ENCODE measurements at places on chromosomes 5 and 9.

DNA sequence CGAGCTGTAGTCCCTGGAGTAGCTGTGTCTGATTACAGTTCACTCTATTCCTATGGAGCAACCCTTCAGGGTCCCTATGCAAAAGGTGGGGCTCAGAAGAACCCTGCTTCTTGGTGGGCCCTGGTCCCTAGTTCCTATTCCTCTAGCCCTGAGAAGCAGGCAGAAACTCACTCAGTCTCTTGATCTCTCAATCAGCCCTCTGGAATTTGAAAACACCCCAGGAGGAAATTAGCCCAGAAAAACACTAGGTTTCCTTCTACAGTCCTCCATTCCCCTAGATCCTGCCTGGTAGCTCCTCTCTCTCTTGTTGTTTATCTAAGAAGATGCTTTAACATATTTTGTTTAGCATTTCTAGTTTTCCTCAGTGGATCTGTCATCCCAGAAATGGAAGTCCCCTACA is 7.6 kb downstream of the RGS3 start:
- DNase-seq = no peak

GRCh38 chr5:157915638-157916037 is 56.7 kb upstream of the CLINT1 start:
- DNase-seq = no peak

DNA sequence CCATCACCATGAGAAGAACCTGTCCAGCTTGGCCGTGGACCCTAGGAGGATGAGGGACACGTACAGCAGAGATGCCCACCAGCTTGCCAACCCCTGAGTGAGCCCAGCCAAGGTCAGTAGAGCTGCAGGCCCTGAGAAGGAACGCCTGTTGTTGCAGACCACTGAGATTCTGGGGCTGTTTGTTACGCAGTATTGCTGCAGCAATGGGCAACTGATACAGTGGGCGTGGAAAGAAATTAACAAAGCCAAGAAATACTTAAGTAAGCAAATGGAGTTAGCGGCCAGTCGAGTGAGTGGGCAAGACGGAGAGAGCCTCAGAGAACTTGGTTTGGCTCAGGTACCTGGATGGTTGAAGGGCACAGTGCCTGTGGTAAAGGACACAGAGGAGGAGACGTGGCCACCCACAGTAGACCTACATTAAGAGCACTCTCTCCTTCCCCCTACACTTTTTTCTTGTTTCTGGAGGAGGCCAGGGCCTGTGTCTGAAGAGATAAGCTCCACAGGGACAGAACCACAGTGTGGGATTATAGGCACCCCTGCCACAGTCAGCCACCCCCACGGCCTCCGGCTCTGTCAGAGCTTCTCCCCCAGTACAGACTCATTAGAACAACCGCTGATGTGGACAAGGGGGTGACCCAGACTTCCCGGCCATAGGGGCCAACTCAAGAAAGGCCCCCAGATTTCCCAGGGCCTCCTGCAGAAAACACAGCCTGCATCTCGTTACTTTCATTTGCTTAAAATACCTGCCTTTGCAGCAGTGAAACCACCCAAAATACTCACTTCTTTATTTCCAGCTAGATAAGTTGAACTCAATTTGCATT is 40.1 kb upstream of the GRHPR start:
- no peak for DNase-seq

GRCh38 chr9:104831681-104832080 is 67.8 kb downstream of the NIPSNAP3B start:
- no peak for DNase-seq

DNA sequence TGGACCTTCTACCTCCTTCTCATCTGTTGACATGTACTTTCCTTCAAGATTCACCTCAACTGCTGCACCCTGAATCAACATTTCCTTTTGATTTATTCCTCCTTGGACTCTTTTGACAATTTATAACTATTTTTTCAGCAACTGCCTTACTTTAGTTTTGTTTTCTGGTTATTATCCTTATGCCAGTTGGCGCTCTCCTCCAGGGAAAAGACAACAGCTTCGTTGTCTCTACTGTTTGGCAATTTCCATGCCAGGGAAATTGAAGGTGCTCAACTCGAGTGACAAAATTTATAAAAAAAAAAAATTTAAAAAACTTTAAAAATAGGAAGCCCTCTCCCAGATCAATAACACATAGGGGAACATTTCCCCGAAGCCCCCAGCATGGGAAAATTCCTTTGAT is 549.2 kb upstream of the DMAC1 start:
- no peak for DNase-seq

GRCh38 chr5:55241746-55242145 is 8.3 kb upstream of the CCNO start:
- no peak for DNase-seq

- no peak for DNase-seq
Observed at GRCh38 chr9:30661925-30662324, 1722.5 kb upstream of the ACO1 start.

GRCh38 chr9:86488794-86489193 is 134.6 kb upstream of the TUT7 start:
- no peak for DNase-seq

- no peak for DNase-seq
Observed at GRCh38 chr9:89748831-89749499, 144.2 kb downstream of the GADD45G start.

DNA sequence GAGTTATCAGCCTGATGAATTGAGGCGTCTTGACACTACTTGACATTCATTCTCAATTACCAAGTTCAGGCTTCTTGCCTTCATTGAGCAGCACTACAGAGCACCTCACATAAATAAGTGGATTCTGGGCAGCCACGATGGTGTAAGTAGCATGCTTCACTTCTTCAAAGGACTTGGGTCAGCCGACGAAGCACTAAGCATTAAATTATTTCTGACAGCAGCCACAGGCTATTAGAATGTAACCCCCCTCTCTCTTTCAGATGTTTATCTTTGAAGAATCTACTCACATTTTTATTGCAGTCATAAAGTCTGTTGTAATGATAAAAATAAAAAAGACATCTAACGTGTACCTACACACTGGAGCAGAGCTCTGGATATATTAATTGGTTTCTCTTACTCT is 45.9 kb upstream of the VPS13A start:
- no peak for DNase-seq

- DNase-seq = no peak
Observed at GRCh38 chr5:39092581-39093351, 18.6 kb upstream of the RICTOR start.

DNA sequence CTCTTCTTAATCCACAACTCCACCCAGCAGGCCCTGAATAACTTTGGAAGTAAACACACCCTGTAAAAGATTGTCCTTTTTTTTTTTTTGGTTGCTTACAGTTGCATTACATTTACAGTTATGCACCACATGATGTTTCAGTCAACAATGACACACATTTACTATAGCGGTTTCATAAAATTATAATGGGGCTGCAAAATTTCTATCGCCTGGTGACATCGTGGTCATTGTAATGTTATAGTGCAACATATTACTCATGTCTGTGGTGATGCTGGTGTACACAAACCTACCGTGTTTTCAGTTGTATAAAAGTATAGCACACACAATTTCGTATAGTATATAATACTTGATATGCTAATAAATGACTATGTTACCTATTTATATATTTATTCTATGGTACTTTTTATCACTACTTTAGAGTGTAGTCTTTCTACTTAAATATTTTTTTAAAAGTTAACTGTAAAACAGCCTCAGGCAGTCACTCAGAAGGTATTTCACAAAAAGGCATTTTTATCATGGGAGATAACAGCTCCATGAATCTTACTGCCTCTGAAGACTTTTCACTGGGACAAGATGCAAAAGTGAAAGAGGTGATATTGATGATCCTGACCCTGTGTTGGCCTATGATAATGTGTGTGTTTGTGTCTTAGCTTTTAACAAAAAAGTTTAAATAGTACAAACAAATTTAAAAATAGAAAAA is 695.4 kb upstream of the CDH18 start:
- no peak for DNase-seq

- no peak for DNase-seq
Observed at GRCh38 chr5:66824476-66824875, 228.3 kb downstream of the MAST4 start.

DNA sequence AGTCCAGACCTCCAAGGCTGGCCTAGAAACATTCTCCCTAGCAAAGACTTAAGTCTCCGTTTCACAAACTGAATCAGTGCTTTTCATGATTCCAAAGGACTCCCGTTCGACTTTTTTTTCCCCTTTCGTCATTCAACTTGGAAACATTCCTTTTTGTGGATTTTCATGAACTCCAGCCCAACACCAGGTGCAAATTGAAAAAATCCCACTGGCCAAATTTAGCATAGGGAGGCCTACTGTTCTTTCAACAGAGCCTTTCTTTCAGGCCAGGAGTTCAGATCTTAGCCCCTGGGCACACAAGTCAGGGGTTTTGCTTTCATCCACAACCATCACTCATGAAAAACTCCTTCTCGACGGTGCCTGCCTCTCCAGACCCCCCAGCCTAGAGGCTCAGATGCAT is 285.3 kb downstream of the PIK3R1 start:
- no peak for DNase-seq

DNA sequence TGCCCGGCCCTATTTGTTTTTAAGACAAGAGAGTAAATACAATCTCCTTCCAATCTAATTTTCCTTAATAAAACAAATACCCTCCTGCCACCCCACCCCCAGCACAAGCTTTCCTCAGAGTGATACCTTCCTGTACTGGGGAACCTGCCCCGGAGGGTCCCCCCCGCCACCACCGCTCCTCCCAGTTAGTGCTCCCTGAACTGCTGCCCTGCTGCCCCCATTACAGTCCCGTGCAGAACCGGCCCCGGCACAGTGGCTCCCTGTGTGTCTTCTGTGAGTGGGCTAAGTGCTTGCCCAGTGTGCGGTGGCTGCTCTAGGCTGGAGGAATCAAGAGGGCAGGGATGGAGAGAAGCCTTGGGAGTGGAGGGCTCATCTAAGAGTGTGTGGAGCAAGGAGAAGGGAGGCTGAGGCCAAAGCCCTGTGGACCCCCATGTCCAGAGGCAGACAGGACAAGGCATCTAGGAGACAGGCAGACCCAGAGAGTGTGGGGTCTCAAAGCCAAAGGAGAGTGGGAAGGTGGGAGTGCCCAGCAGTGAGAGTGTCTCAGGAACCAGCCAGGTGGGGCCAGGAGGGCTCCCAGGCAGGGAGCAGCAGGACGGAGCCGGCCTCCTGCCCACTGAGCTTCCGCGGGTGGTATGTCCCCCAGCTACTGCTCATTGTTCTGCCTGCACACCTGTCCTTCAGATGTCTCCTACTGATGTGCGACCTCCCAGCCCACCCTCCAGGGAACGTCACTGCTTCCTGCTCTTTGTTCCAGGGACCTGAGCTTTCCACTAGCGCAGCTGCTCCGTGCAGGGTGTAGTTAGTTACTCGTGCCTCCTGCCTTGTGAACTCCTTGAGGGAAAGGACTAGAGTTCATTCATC is 129.0 kb downstream of the DAB2IP start:
- no peak for DNase-seq

DNA sequence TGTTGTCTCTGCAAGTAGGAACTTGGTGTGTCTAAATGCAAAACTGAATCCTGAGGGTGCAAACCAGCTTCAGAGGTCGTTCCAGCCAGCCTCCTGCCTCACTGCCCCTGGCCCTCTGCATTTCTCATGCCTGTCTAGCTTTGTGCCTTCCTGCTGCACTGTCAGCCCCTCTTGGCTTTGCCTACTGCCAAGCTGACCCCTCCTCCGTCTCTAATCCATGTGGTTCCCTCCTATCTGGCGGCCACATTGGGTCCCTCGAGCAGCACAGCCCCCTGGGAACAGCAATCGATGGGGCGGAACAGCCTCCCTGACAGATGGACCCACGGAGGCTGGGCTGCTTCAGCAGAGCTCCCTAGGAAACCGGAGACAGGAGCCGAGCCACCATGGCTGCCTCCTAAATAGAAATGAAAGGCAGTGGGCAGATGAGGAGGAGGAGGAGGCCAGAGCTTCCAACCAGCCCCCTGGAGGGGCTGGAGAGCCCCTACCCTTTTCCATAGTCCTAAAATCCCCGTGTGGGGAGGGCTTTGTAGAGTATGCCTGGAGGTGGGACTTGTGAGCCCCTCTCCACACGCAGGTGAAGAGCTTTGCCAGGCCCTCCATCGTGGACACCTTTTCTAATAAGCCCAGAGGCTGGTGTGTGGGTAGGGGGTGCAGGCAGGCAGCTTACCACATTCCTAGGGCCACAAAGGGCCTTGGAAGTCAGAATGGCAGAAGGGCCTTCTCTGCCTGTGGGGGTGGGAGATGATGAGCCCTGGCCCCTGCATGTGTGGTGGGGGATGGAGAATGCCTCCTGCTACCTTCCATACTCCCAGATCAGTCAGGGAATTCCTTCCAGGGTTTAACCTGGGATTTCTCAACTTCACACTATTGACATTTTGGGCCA is 9.2 kb upstream of the CXXC5 start:
- DNase-seq = no peak

GRCh38 chr5:93163010-93163663 is 417.9 kb downstream of the NR2F1-AS1 start:
- no peak for DNase-seq

DNA sequence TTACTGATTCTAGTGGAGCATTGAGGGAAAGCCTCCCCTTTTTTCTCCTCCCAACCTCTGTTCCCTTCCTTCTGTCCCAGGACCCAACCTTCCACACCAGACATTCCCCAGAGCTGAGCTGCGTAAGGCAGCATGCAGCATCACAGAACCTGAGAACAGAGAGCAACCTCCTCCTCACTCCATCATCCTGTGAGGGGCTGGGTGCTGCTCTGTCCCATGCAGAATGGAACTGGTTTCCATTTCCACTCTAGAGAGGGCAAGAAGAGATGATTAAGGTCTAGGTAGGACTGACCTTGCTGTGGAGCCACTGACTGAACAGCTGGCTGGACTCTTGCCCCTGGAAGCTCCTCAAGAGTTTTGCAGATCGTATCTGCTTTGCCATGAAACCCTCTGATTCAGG is 30.1 kb upstream of the IL7R start:
- DNase-seq = no peak

DNA sequence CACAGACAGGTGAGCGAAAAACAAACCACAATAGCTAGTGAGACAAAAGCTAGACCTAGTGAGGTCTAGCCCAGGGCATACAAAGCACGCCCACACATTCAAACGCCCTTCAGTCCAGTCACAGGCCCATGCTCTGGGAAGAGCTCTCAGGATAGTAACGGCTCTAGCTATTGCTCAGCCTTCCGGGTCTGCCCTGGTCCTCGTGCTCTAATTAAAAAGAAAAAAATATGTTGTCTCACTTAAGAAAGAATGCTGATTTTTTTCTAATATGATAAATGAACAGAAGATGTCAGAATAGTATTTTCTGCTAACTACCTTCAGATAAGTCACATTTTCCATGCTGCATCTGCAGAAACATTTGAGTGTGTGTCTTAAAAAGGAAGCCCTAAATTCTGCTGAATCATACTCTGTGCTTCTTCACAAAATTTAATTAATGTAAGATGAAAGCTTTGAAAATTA is 94.5 kb downstream of the PLPP1 start:
- no peak for DNase-seq

GRCh38 chr9:110065532-110065931 is 142.4 kb downstream of the C9orf152 start:
- no peak for DNase-seq

Data from activated naive CD4-positive, alpha-beta T cell (primary cell).